NCI-H1417 treated with DMSO at 0.1 percent for 48 hours (cell line): ENCODE measurements at places on chromosomes 6 and 20.

GRCh38 chr20:16104783-16105182 is 468.5 kb downstream of the KIF16B start:
- DNase-seq: no peak

GRCh38 chr6:41546475-41546865 is 289 bp downstream of the FOXP4 start:
- no peak for DNase-seq

- DNase-seq: no peak
These were observed 5.1 kb downstream of the BLOC1S5 start for GRCh38 chr6:8059129-8059528.

- DNase-seq: no peak
These were observed 49.4 kb upstream of the COL10A1 start for GRCh38 chr6:116175344-116175743.

GRCh38 chr20:36472637-36473090 is 68.7 kb upstream of the MYL9 start:
- no peak for DNase-seq

DNA sequence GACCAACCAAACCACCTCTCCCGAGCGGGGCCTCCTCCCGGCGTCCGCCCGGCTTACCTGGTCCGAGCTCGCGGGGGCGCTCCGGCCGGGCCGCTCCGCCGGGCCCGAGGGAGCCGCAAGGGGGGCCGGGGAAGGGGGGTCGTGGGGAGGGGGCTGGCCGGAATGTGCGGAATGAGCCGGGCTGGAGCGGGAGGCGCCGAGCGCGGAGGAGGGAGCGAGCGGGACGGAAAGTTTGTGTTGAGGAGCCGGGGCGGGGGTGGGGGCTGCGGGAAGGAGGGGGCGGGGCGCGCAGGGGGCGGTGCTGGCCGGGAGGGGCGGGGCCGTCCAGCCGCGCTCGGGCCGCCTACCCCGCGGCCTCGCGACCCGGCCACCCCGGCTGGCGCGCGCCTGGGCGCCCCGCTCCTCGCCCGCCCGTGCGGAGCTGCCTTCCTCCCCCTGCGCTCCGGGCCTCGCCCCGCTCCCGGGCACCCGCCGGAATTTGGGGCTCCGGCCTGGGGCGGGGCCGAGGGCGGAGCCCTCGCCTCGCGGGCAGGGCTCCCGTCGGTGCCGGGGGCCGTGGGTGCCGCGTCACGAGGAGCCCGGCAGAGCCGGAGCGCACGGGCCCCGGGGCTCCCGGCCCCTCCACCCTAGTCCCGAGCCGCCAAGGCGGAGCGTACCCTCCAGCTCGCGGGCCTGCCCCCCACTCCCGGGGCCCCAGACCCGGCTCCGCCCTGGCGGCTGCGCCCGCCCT is at the start of gene TEAD3:
Gene TEAD3 (minus strand): TSS at position 239 of the 730 bp plus-strand sequence.
- DNase-seq: no peak

DNA sequence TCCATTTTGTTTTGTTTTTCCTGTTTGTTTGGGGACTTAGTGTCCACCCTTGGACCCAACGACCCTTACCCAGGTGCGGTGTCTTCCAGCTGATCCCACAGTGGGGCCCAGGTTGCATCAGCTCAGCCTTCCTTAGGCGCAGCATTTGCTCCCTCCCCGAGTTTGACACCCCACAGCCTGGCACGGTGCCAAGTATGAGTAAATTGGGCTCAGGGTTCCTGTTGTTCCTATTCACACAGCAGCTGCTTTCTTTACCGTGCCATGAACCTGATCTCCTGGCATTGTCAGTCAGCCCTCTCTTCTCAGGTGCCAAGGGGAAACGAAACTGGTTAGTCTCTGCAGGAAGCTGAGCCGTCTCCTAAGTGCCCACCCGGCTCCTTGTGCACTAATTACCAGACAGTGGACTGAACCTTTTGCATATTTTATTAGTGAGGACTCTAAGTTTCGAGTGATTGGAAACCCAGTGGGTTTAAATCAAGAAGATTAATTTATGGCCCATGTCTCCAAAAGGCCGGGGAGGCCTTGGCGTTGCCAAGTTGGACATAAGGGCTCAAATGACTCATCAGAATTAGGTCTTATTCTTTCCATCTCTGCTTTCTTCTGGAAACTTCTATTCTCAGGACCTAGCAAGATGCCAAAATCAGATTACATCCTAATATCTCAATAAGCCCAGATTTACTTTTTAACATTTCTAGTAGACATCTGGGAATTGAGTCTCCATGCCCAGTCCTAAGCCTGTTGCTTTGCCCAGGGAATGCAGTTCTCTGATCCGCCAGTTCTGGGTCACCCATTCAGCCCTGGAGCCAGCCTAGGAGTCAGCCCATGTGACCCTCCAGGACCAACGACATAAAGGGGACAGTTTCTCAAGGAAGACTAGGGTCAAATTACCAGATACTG is 68.8 kb downstream of the TSHZ2 start:
- peak; percentile 92 for DNase-seq

DNA sequence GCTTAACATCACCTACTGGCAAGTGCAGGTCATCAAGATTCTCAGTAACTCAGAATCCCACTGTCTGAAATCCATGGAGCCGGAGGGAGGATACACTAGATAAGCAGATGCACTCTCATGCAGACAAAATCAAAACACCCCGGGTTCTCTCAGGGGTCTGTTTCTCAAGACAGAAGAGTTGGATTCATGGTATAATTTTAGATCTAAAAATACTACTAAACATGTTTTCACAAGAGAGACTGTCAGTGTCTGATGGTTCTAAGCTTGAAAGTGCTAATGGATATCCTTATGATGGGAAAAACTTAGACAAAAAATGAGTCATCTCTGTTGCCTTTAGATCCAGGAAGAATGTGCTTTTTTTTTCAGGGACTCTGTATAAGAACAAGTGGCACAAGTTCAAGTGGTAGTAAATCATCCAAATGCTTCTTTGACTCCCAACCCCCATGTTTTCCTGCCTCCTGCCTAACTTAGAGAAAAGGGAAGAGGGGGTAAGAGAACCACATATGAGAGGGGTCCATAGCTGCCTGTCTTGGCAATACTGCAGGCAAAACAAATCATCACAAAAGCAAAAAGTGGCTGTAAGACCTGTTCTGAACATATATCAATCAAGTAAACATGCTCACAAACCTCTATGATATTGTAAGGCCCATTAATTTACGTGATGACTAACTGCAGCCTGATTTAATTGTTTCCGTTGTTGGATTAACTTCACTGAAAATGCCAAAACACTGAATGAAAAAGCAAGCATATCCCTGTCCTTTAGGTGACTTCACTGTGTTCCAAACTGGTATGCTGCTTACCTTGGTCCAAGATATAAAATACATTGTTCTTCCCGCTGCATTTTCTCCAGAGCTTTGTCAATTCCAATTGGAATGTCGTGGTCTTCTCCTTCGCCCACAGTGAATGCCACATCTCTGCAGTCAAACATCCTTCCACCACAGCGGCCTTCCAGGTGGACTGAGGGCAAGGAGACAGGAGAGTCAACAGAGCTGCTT is 84.0 kb upstream of the TULP1 start:
- DNase-seq: no peak

DNA sequence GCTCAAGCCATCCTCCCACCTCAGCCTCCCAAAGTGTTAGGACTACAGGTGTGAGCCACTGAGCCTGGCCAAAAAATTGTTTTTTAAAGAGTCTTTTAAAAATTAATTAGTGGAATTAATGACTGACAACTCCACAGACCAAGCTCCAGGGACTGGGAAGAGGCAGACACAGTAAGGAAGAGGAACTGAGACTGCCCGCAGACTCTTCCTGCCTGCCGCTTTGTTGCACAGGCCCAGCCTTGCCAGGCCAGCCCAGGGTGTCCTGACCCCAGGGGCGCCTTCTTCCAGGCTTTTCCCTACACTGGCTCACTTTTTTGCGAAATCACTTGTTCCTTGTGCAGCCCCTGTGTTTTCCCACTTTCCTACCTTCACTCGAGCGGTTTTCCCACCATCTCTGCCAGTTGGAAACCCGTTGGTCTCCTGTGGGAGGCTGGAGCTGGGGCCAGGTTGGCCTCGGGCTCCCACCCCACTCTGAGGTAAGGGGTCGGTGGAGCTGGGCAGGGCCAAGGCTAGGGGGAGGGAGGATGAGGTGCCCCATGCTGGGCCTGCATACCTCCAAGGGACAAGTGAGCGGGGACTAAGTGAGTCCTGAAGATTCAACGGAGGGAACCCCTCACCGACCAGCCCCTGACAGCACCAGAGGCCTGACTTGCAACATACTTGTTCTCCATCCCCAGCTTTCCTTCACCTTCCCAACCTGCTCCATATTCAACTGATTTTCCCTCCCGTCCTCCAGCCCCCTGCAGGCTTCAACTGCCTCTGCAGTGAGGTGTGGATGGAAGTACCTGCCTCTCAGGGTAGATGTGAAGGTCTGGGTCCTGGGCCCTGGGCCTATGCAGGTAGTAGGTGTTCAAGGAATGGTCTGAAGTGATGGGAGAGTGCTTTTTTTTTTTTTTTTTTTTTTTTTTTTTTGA is 23.5 kb upstream of the SMIM29 start:
- DNase-seq: no peak

DNA sequence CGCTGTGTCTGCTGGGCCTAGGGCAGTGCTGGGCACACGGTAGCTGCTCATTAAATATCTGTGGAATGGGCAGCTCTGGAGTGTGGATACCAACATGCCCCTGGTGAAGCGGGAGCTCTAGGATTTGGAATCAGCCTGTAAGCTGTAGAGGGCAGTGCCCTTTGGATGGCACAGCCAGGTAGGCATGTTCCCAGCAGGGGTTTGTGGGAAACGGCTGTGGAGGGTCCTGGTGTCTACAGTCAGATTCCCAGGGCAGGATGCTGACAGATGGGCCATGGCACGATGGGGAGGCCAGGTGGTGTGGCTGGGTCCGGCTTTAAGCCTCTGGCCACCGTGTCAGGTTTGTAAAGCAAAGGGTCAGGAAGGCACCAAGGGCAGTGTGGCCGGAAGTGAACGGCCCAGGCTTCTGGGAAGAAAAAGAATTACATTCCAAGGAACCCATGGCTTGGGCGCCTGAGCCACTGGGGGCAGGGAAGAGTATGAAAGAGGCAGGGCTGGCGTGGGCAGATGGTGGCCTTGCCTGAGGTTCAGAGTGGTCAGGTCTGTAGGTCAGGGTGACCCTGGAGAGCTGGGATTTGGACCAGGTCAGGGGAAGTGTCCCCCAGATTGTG is 44.8 kb downstream of the UBE2V1 start:
- no peak for DNase-seq

DNA sequence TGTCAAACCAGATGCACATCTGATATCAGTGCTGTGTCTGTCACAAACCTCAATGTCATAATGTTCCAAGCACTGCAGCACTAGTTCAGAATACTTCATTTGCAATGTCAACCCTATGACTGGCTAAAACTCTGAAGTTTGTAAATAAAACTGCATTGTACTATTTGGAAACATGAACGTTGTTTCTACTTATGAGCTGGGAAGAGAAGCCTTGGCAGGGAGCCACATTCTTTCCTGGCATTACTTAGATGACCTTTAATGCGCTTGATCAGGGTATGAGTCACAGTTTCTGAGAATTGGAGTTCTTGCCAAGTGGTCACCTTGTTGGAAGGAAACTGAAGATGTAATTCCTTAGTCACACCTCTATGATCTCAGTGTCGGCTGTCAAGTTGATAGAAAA is 664.8 kb upstream of the MMS22L start:
- no peak for DNase-seq

GRCh38 chr6:106522562-106523250 is 106.6 kb downstream of the RTN4IP1 start:
- no peak for DNase-seq

GRCh38 chr20:12575352-12576095 is 433.2 kb upstream of the SPTLC3 start:
- no peak for DNase-seq

DNA sequence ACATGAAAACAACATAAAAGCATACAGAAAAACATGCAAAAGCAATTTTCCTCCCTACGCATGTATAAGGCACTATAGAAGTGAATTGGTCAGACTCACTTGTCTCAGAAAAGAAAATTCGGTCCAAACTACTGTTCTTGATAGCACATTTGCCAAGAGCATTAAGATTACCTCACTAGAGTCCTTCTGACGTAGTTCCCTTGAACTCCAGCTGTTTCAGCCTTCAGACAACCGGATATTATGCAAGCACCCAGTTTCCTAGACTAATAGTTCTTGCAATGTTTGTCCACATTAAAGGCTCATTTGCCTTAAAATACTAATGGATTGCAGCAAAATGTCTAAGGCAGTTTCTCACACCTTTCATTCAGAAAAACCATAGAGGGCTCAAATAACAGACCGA is 2.5 kb upstream of the CASS4 start:
- no peak for DNase-seq

DNA sequence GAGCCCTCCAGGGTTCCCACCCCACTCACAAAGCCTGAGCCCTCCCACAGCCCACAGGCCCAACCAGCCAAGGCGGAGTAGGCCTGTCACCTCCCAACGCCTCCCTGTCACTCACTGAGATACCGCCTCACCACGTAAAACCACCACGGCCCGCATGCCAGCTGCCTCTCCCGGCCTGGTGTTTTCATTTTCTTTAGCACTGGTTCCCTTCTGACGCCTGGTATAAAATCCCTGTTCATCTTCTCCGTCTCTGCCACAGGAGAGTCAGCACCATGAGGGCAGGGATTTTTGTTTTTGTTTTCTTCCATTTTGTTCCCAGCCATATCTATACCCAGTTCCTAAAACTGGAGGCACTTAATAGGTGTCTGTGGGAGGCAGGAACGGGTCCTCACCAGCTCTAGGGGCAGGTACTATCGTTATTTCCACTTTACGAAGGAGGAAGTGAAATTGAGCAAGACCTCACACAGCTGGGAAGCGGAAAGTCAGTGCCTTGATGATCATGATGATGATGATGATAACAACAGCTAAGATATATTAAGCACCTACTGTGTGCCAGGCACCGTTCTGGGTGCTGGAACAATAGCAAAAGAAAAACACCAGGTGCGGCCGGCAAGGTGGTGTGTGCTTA is 58.6 kb downstream of the SNAI1 start:
- DNase-seq: no peak

GRCh38 chr20:62642666-62643520 is 590 bp downstream of the SLCO4A1 start:
- no peak for DNase-seq

GRCh38 chr6:145948878-145949613 is 15.1 kb downstream of the SHPRH start:
- no peak for DNase-seq

DNA sequence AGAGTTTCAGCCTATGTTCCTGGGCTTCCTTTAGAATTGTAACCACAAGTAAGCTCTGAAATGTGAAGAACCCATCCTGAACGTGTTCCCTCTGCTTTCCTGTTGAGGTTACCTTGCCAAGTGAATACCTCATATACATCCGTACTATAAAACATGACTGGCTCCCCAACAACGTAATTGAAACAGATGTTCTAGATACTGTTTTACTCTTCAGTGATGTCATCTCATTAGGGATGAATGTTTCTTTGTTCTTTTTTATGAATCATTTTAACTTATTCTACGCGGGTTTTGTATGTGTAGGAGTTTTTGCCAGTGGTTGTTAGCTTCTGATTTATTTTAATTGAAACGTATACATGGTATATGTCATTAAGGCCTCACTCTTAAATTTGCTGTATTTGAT is 166.8 kb downstream of the SAMD5 start:
- no peak for DNase-seq

DNA sequence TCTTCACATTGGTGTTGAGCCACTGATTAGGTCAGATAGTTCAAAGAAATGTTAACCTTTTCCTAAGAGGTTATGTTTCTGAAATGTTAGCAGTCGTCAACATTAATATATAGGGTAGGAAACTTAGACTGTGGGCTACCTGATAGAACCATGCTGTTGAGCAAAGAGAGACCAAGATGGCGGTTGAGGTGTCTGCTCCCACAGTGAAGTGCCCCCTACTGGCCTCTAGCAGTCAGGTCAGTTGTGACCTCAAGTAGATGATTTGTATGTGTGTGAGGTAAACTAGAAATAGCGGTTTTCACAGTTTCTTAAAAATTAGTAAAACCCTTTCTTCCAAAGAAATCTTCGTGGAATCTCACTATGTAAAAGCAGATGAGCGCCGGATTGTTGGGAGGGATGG is 40.3 kb downstream of the MTHFD1L start:
- DNase-seq: no peak
